ENCODE measurements at places on chromosomes 3 and 15.

DNA sequence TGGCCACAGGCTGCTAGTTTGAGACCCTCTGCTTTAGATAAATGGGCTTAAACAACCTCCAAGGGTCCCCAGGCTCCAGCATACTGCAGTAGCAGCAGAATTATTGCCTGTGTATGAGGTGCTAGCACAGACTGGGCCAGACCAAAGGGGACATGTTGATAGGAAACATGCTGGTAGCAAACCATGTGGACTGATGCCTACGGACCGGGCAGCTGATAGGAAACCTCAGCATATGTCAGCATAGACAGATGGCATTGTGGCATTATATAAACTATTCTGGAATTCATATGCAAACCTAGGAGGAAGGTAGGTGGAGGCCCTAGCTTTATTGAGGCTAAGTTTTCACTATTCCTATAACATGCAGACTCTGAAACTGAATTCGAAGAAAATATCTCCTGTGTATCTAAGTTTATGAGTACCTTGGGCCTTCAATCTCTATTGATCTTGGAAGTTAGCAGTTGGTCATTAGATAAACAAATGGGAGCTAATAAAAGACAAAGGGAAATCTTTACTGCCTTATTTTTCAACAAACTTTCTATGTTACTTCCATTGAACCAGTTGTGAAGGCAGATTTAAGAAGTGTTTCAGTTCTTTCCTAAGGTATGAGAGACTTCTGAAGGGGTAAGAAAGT lies 1.7 kb upstream of the HGD start:
- DNase-seq, result no peak

DNA sequence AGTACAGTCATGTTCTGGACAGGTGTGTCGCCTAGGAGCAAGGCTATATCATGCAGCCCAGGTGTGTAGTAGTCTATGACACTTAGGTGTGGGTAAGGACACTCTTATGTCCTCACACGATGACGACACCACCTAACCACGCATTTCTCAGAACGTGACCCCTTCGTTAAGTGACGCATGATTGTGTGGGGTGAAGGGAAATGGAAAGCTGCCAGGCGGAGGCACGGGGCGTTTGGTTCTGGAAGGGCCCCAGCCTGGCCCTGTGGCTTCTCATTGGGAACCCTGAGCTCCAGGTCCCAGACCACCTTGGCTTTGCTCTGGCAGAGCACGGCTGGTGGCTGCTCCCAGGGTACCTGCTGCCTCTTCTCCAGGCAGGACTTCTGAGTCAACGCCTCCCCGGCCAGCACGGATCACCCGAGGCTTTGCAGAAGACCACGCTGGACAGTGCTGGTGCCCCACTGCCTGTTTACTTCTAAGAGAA lies 39.3 kb downstream of the FBLN2 start:
- no peak for DNase-seq

DNA sequence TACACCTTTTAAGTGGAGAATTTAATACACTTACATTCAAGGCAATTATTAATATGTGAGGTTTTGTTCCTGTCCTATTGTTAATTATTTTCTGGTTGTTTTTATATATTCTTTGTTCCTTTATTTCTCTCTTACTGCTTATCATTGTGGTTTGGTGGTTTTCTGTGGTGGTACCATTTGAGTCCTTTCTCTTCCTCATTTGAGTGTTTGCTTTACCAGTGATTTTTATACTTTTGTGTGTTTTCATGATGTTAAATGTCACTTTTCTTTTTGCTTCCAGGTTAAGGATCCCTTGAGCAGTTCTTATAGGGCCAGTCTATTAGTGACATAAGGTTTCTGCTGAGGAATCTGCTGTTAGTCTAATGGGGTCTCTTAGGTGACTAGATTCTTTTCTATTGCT lies 116.5 kb downstream of the LRRK1 start:
- no peak for DNase-seq

DNA sequence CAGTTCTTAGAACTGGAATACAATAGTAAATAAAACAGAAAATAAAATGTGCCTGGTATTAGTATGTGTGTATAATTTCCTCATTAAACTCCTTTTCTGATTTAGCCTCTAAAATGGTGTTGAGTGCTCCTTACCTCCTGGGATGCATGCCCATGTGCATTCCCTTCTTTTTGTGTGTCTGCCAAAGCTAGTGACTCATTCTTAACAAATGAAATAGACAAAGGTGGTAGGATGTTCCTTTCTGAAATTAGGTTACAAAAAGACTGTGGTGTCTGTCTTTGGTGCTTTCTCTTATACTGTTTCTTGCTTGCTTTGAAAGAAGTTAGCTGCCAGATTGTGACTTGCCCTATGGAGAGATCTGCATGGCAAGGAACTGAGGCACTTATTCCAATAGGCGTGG lies 623.7 kb downstream of the GRM7 start:
- no peak for DNase-seq

DNA sequence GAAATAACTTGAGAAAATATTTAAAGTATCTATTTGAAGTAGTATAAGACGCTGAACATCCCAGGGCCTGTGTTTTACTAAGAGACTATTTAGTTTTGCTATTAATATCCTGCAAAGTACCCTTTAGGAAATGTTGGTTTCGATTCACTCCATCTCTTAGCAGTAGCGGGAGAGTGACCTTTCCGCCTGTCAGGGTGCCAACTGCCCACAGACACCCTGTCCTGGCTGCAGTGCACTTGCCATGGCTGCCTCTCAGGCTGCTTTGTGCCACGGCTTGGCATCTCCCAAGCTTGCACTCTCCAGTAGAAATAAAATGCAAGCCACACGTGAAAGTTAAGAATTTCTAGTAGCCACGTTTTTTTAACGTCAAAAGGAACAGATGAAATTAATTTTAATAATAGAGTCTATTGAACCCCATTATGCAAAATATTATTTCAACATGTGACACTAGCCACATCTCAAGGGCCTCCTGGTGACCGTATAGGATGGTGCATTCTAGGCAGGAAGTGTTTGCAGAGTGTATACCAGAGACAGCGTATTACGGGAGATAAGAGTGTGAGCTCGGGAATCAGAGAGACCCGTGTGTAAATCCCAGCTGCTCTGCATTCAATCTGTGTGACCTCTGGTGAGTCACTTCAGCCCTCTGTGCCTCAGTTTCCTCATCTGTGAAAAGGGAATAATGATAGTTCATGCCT lies 19.8 kb downstream of the ADAMTS9 start:
- no peak for DNase-seq

DNA sequence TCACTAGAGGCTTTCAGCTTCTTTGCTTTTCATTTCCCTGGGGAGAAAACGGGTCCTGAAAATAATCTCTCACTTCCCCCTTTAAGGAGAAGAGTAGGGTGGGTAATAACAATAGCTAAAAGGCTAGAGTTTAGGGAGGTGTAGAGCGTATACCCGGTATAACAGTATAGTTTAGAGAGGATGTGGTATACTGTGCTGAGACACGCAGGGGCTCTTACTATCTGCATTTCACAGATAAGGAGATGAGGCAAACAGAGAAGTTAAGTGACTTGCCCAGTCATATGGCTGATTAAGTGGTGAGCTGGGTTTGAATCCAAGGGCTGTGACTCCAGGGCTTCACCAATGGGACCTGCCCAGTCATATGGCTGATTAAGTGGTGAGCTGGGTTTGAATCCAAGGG lies 15.0 kb upstream of the KCNMB3 start:
- DNase-seq, result no peak

- peak; percentile 71 for DNase-seq
These were observed 19.6 kb upstream of the MOBP start for GRCh38 chr3:39447637-39448483.

- DNase-seq, result no peak
These were observed 10.1 kb downstream of the FEZF2 start for GRCh38 chr3:62363275-62363674.

- no peak for DNase-seq
These were observed 269.4 kb downstream of the UACA start for GRCh38 chr15:70493787-70494516.

GRCh38 chr15:63089260-63090043 lies 32.2 kb upstream of the LACTB start:
- DNase-seq, result no peak

DNA sequence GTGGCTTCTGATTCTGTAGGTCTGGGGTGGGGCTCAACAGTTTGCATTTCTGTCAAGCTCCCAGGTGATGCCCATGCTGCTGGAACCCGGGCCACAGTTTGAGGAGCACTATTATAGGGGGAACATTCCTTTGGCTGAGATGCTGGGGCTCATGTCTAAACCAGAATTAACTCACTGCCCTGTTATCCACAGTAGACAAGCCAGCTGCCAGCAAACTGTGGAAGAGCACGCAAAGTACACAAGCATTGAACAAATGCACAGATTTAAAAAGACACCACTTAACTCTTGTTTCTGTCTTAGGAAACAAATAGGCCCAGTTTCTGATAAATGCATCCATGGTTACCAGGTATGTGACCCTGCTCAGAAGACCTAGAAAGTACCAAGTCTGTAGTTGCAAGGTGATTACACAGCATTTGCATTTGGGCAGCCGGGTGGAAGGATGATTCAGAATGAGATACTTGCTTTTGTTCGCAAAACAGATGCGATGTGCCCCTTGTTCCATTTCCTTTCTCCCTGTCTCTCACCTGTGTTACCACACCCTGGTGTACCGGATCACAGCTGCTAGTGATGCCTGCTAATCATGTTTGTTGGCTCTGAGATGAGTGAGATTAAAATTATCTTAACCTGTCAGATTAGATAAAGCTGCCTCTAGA lies 12.4 kb downstream of the GYG1 start:
- no peak for DNase-seq

DNA sequence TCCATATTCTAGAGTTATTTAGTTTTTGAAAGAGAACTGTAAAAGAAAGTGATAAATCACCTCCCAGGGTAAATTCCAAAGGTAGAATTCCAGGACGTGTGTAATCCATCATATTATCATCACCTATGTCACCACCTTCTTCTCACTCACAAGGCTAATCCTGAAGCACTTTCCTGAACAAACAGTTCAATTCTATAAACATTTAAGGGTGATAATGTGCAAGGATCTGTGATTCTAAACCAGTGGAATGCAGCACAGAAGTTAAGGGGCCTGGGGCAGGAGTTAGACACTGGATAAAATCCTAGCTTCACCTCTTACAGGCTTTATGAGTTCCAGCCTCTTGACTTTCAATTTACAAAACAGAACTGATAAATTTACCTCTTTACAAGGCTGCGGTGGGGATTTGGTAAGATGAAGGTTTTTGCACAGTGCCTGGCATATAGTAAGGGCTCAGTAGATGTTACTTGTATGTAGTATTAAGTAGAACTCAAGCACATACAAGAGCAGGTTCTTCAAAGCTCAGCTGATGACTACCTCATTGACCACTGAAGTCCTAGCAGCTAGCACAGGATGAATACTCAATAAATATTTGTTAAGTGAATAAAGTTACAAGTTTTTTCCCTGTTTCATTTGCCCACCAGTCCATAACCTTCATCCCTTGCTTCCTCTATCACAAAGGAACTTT lies 47.3 kb upstream of the CCDC80 start:
- no peak for DNase-seq

GRCh38 chr3:151268267-151269235 lies 9.8 kb downstream of the P2RY14 start:
- DNase-seq, result no peak

DNA sequence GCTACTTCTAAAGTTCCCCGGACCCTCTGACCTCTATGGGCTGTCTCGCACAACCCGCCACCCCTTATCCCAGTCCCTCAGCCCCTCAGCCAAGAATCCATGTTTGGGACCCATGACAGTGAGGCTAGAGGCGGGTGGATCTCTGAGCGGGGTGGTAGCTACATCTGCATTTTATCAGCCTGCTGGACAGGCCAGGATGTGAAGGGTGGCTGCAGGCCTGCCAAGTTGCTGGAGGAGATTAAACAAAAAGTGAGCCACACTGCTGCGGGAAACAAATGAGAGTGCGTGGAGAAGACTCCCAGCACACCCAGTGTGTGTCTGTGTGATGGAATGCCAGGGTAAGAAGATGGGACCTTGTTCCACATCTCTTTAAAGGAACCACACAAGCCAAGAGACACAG lies 51.1 kb upstream of the SPATA12 start:
- DNase-seq, result no peak

- DNase-seq, result no peak
These were observed 36.5 kb downstream of the ALS2CL start for GRCh38 chr3:46656778-46657556.

GRCh38 chr15:85742186-85742821 lies 52.4 kb downstream of the KLHL25 start:
- DNase-seq, result no peak

- no peak for DNase-seq
These were observed 313.9 kb upstream of the NR2E3 start for GRCh38 chr15:71496336-71496955.

DNA sequence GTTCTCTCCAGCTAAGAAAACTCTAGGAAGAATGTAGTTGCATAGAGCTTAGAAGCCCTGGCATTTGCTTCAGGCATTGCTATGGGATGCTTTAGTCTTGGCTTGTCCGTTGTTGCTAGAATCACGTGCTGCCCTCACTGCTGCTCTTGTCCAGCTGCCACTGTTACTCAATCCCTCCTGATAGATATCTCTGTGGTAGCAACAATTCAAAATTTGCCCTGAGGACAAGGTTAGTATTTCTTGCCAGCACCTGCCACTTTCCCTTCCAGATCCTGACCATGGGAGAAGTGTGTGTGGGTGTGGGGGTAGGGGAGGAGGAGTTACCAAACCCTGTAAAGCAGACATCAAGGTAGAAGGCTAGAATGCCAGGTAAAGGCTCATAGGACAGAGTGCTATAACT lies 113.8 kb downstream of the PPM1L start:
- no peak for DNase-seq

- DNase-seq, result no peak
These were observed 59.9 kb upstream of the RAD18 start for GRCh38 chr3:9023226-9023590.

DNA sequence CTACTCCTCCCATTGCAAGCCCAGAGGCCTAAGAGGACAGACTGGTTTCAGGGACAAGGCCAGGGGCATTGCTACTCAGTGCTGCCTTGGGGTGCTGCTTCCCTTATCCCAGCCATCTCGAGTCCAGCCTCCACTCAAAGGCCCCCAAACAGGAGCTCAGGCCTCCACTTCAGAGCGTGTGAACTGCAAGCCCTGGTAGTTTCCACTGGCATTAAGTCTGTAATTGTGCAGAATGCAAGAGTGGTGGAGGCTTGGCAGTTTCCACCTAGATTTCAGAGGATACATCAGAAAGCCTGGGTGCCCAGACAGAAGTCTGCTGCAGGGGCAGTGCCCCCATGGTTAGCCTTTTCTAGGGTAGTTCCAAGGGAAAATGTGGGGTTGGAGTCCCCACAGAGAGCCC lies 192.8 kb upstream of the ST8SIA2 start:
- no peak for DNase-seq

DNA sequence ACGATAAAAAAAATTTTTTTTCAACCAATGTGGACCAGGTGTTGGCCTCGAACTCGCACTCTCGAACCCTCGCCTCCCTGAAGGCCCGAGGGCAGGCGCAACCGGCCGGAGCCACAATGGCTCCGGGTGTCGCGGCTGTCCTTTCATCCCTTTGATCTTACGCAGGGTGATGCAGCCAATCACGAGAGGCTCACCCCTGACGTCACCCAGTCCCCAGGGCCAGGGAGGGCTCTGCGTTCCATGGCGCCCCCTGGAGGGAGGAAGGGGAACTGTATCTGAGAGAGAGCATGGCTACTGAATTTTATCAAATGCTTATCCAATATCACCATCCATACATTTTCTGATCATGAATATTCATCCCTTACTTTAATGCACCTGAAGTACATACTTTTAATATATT lies 15.4 kb upstream of the GMNC start:
- no peak for DNase-seq
